Endothelial cell of umbilical vein (primary cell): ENCODE measurements at places on chromosomes 1 and 21.

- DNase-seq, result no peak
Measured at GRCh38 chr1:161164901-161165610, 1.2 kb upstream of the PPOX start.

DNA sequence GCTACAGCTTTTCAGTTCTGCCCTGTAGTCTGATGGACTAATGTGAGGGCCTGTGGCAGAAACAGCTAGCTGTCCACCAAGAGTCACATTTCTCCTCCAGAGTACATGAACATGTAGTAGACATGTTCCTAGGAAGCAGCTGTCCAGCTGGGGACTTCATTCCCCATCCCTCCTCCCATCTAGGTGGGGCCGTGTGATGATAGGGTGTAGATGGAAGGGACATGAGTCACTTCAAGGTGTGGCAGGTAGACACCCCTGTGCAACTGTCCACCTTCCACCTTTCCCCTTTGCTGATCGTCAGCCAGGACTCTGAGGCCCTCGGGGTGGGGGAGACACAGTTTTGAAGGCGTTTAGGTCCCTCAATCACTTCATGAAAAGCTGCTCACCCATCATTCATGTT is 3.6 kb upstream of the RD3 start:
- no peak for DNase-seq

DNA sequence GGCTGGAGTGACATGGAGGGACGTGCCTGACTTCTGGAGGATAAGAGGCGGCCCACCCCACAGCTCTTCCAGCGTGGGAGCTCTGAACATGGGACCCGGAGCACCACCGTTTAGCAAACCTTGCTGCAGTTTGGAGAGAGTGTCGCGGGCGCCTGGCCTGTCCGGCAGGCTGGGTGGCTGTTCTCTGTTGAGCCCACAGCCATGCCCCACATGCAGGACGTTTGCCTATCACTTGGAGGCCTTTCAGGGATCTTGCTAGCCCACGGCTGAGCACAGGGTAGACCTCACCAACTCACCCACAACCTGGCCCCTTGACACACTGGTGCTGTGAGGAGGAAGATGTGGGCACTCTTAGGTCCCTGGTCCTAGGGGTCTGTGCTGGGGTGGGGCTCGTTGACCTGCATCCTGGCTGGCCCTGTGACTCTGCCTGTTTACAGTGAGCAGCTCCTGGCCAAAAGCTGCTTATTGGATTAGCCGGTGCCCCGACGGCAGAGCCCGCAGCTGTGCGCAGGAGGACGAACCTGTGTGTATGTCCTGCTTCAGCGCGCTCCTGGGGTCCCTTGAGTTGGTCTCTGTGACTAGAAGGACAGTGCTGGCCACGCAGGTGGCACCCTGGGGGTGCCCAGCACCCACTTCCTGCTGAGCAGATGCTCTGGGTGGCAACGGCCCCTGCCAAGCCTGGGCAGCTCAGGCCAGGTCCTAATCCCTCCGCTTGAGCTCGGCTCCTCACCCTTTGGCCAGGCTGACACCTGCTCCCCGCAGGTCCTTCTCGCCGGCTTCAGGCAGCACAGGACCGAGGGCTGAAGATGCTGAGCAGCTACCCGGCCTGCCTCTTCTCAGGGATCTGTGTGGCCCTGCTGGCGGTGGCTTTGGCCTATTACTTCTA is 72.4 kb upstream of the TRAPPC10 start:
- no peak for DNase-seq

GRCh38 chr1:100145116-100145515 is 12.2 kb downstream of the TRMT13 start:
- DNase-seq, result no peak
